ENCODE measurements at places on chromosomes 2 and 18. TPM values are rescaled to one million over a fixed set of nuclear protein-coding genes. Genes with fewer than 3 reads are reported as not detected.

The CFAP210 gene
- not detected for total RNA-seq

DNA sequence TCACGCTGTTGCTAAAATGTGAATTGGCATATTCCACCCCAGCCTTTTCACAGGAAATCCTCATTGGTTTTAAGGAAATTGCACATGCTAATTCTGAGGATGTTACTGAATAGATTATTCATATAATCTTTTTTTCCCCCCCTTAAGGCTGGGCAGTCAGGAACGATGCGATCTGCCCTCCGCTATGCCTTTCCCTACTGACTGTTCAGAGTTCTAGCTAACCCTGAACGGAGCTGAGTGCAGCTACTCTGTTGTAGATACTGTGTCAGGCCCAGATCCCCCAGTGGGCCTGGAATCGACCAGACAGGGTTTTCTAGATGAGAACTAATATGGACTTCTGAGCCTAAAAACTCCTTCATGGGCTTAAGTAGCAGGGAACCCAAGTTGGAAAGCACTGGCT lies 192.2 kb downstream of the TCF4 start:
- DNase-seq: no peak

The DPP10 gene
- 0.13 TPM for total RNA-seq

The SP110 gene
- 10.0 TPM for total RNA-seq

The IL37 gene
- total RNA-seq: not detected

The LRRTM4 gene
- 1.3 TPM for total RNA-seq

DNA sequence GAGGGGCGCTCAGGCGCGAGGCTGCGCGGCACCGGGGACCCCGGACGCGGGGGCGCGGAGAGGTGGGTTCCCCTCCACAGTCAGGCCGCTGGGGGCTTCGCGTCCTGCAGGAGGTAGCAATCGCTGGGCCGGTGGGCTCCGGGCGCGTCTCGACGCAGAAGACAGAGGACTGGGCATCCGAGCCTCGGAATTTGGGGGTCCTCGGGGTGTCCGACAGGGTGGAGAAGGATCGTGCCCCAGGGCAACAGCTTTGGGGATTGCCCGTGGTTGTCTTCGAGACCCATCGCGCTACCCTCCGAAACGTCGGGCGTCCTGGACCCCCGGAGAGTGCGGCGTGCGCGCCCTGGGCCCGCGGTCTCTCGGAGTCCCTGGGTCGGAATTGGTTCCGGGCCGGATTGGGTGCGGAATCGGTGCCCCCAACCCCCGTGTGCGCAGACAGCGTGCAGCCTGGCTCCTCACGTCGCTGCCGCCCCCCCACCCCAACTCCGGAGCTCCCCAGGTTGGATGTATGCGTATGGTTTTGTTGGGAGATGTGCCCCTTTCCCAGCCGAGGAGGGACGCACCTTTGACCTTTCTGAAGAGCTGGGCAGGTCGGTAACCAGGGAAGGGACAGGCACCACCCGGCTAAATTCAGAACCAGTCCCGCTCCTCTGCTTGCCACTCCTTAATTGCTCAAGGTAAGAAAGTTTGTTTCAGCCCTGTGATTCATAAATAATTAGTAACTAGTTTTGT lies 750 bp downstream of the NPAS2 start:
- DNase-seq: no peak

DNA sequence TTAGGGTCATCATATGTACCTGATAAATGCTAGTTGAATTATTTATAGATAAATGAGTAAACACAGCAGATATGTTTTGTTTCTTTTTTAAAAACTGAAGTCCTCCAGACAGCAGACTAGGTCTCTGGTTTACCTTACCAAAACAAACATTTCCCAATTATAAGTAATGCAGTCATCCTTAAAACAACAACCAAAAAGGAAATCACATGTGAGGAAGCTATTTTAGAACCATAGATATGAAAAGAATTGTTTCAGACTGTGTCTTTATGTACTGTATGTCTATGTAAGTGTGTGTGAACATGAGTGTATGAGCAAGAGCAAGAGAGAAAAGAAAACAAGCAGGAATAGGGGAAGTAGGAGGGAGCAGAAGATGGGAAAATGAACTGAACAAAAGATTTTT lies 441.0 kb downstream of the CPS1 start:
- no peak for DNase-seq

GRCh38 chr18:3848316-3848715 lies 398.3 kb downstream of the TGIF1 start:
- no peak for DNase-seq

DNA sequence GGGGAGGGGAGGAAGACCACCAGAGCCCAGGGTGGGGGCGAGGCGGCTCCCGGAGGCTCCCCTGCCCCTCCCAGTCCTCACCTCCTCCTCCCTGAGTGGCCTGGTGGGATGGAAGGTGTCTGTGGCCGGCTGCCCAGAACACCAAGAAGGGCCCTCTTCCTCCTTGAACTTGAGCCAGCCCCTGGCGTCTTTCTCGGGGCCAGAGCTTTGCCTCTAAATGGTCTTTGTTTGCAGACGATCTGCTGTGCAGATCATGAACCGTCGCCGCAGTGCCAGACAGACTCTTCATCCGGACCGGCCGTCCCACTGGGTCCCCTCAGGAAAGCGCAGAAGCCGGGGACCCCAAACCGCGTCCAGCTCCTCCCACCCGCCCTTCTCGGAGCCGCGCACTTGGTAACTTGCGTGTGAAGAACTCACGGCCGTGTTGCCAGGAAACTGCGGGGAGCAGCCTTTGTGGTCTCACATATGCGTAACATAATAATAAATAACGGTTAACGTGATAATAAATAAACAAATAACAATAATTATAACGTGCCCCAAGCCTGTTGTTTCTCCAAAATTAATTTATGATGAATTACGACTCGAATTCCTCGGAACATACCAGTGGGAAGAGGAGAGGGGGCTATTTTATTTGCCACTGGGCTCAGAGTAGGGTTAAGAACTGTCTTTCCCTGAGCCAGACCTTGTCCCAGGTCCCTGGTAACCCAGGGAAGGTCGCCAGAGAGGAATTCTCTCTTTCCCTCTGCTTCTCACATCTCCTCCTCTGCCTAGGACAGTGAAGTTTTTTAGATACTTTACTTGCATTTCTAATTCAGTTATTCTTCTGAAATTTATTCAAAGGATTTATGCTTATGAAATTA lies 41.0 kb downstream of the PTGR3 start:
- DNase-seq: no peak

- no peak for DNase-seq
Measured at GRCh38 chr2:135471106-135471505, 59.9 kb downstream of the ZRANB3 start.
